ENCODE measurements at places on chromosomes 11 and 22.

GRCh38 chr22:46466255-46466676 lies 71.2 kb downstream of the CELSR1 start:
- DNase-seq = no peak

DNA sequence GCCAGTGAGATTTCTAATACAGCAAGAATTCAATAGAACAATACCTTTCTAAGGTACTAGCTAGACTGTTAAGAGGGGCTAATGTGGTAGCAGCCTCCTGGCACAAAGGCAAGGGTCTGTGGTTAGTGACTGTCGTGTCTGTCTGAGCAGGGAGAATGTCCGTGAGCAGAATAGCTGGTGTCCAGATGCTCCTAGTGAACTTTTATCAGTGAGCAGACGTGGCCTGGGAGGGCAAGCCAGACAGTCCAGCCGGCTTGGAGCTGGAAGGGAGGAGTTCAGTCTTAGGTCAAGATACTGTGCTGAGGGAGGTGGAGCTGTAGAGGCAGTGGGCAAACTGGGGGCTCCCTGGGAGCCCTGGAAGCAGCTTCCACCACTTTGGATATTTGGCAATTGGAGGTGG lies 138.6 kb downstream of the TEAD1 start:
- no peak for DNase-seq

- DNase-seq = no peak
These were observed 38.6 kb upstream of the SC5D start for GRCh38 chr11:121253951-121254350.

DNA sequence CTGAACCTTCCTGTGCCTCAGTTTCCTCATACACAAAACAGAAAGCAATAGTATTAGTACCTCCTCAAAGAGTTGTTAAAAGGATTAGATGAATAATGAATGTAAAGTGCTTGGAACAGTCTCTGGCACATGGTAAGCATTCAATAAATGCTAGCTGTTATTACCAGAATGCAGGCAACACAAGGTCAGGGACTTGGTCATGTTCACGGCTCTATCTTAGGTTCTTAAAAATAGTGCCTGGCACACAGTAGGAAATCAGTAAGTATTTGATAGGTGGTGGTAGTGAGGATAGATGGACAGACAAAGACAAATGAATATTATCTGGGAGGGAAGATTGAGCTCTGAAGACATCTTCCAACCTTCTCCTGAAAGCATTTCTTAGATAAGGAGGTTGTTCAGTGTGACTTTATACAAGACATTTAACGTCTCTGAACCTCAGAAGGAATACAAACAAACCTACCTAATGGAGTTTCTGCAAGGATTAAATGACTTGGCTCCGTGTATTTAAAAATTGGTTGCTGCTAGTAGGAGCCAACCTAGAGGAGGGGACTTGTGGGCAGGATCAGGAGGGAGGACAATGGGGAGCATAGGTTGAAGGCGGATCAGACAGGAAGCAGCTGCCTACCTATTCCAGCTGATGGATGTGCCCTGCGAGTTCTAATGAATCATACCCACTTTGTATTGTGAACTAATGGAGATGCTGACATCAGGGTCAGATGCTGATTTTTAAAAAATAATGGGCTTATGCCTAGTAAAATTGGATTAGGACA lies 94.1 kb downstream of the DBX1 start:
- no peak for DNase-seq

- peak; percentile 51 for DNase-seq
These were observed 2.0 kb downstream of the PRCP start for GRCh38 chr11:82898241-82898640.

- DNase-seq = peak; percentile 93
These were observed 3.2 kb upstream of the KLHDC7B start for GRCh38 chr22:50542416-50542927.

- DNase-seq = no peak
These were observed 25.9 kb upstream of the CCDC34 start for GRCh38 chr11:27388869-27389268.

GRCh38 chr11:25727944-25728343 lies 604.0 kb upstream of the ANO3 start:
- no peak for DNase-seq

- no peak for DNase-seq
These were observed 43.0 kb upstream of the EIF3D start for GRCh38 chr22:36571991-36572390.

DNA sequence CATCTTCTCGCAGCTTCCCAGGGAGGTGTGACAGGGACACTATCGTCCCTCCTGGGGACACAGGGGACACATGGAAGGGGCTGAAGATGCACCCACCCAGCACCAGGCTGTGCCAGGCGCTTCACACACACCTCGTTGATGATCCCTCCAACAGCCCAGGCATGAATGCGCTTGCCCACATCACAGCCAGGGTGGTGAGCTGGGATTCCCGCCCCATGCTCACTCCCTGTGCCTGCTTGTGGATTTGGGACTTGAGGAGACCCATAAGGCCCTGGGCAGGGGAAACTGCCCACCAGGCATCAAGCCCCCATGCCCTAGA lies 57.8 kb downstream of the OTOG start:
- no peak for DNase-seq

DNA sequence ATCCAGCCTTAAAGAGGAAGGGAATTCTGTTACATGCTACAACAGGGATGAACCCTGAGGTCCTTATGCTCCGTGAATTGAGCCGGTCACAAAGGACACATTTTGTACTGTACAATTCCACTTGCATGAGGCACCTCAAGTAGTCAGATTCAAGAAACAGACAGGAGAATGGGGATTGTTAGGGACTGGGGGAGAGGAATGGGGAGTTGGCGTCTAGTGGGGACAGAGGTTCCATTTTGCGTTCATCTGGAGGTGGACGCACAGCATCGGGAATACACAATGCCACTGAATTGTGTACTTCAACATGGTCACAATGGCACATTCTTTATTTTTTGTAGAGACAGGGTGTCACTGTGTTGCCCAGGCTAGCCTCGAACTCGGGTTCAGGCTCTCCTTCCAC lies 14.1 kb downstream of the TBX1 start:
- DNase-seq = no peak

GRCh38 chr11:110772863-110773262 lies 60.6 kb upstream of the ARHGAP20 start:
- no peak for DNase-seq

- DNase-seq = no peak
These were observed 393 bp downstream of the RELA start for GRCh38 chr11:65662247-65662798.

DNA sequence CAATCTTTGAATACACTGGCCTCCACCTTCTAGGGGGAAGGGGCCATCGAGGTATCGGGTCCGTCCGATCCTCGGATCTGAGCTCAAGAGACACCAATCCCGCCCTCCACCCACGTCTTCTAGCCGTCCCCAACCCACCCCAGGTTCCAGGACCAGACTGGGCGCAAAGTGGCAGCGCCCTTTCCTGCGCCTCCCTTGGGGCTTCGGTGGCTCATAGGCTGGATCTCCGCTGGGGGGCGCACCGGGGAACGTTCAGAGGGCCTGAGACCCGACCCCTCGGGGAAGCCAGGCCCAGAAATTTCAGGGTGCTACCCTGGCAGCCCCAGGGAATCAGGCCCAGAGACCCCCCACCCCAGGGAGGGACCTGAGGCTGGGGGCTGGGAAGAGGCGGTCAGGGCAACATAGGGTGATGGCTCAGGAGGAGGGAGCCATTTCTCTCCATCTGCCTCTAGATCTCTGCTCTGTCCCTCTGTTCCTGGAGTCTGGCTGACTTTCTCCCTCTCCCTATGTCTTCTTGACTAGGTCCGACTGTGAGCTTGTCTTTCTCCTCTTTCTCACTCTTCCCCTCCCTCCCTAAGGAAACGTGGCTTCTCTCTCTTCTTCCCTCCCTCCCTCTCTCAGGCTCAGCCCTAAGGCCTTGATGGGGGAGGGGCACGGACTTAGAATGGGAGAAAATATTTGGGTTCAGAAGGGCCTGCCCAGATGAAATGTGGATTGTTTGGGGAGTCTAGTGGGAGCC lies 1.1 kb downstream of the CREB3L1 start:
- peak; percentile 32 for DNase-seq

- DNase-seq = no peak
These were observed 830.0 kb downstream of the NTM start for GRCh38 chr11:132200353-132200936.

DNA sequence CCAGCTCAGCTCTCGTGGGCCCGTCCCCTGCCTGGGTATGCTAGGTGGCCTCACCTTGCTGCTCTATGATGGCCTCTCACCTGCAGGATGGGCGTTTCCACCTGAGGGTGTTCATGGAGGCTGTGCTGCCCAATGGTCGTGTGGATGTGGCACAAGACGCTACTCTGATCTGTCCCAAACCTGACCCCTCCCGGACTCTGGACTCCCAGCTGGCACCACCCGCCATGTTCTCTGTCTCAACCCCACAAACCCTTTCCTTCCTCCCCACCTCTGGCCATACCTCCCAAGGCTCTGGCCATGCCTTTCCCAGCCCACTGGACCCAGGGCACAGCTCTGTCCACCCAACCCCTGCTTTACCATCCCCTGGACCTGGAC lies 2.1 kb downstream of the ZP1 start:
- no peak for DNase-seq

DNA sequence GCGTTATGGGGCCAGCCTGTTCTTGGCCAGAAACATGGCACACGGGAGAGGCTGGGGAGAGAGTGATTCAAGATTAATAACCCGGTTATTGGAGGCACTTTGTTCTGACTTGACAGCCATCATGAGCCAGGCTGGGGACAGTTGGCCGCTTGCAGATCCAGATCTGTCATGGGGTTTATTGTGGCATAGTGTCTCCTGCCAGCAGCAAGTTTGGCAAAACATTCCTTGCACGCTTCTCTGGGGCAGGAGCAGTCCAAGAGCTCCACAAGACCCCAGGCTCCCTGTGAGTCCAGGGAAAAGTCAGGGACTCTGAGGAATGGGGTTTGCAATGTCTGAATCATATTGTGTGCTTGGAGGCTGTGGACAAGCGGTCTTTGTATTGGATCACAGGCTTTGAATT lies 270.4 kb downstream of the MIAT start:
- no peak for DNase-seq

- DNase-seq = no peak
These were observed 81.1 kb downstream of the PIWIL3 start for GRCh38 chr22:24693379-24693778.

GRCh38 chr11:43518408-43519160 lies 159.9 kb downstream of the TTC17 start:
- no peak for DNase-seq

DNA sequence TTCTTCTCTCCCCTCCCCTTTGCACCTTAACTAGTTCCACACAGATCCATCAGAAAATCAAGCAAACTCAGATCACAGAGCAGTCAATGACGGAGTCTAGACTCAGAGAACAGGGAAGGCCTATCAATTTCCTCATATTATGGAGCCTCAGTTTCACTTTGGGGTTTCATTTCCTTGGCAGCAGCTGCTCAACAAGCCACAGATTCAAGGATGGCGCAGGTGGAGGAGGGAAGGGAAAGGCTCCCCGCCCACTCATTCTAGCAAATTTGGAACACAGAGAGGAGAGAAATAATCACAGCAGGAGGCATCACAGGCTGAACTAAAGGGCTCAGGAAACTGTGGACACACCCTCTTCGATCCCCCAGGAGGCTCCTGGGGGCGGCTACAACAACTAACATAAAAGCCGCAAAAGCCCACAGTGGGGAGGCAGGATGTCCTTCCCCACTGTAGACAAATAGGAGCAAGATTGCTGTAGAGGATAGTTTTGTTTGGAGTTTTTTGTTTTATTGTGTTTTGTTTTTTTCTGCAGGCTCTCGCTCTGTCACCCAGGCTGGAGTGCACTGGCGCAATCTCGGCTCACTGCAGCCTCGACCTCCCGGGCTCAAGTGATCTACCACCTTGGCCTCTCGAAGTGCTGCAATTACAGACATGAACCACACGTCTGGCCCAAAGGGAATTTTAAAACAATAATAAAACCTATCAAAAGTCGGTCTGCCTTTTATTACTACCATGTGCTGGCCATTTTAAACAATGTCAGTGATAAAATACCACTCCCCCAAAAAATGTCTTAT lies 3.4 kb downstream of the PLAAT3 start:
- DNase-seq = peak; percentile 36

GRCh38 chr11:93727985-93728791 lies 13.1 kb downstream of the TAF1D start:
- peak; percentile 48 for DNase-seq

DNA sequence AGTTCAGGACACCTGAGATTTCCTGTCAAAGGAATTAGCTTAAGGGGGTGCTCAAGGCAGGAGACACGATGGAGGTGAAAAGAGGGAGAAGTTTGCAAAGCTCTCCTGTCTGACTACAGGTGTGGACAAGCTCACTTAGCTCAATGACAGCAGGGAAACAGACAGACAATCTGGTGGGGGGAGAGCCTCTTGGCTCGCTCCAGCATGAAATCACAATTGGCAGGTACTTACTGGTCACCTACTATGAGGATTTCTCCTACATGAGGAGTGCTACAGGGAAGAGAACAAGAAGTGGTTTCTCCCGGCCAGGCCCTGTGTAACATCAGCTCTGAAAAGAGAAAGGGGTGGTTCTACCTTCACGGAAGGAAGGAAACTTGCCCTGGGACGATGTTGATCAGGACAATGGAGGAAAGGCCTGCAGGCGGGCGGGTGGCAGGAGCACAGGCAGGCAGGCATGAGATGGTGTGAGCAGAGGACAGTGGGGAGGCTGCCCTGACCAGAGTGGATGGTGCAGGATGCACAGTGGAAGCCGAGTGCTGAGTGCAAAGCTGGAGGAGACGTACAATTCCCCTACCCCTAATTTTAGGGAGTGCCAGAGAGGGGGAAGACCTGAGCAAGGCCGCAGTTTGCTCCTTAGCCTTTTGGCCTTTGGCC lies 57.9 kb upstream of the CRTAM start:
- no peak for DNase-seq

GRCh38 chr22:41974691-41975290 lies 5.5 kb downstream of the SEPTIN3 start:
- no peak for DNase-seq

- peak; percentile 21 for DNase-seq
These were observed 62.9 kb upstream of the PRODH start for GRCh38 chr22:18999008-18999407.

GRCh38 chr11:95764267-95764898 lies 25.2 kb downstream of the FAM76B start:
- peak; percentile 71 for DNase-seq

DNA sequence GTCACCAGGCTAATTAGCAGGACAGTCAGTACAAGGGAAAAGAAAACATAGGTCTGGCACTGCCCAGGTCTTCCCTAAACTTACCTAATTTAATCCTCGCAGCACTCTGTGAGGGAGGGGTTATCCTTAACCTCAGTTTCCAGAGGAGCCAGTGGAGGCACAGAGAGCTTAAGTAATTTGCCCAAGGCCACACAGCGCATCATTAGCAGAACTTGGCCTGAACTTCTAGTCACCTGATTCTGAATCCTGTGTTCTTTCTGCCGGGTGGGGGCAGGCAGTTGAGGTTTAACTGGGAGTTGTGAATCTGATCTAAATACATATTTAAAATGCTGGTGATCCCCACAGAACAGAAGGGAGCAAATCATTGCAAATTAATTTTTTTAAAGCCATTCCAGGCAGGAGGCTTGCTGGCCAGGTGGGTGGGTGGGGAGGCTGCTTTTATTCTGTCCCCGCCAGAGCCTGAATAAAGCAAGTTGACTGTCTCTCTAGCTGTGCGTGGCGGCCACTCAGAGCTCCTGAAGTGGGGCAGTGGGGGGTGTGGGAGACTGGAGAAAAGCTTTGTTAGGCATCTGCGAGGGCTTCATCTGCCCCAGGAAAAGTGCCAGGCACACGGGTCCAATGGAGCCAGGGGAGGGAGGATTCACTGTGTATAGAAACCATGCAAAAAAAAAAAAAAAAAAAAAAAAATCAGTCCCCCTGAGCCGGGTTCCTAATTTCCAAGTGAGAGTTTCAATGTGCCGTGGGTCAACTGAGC lies 66.1 kb downstream of the NFAM1 start:
- DNase-seq = no peak

Measured in NB4 (cell line).